ENCODE measurements at places on chromosomes 16 and 17. TPM values are rescaled to one million over a fixed set of nuclear protein-coding genes. Genes with fewer than 3 reads are reported as not detected.

The FBXW10B gene
- 3.6 TPM for total RNA-seq

DNA sequence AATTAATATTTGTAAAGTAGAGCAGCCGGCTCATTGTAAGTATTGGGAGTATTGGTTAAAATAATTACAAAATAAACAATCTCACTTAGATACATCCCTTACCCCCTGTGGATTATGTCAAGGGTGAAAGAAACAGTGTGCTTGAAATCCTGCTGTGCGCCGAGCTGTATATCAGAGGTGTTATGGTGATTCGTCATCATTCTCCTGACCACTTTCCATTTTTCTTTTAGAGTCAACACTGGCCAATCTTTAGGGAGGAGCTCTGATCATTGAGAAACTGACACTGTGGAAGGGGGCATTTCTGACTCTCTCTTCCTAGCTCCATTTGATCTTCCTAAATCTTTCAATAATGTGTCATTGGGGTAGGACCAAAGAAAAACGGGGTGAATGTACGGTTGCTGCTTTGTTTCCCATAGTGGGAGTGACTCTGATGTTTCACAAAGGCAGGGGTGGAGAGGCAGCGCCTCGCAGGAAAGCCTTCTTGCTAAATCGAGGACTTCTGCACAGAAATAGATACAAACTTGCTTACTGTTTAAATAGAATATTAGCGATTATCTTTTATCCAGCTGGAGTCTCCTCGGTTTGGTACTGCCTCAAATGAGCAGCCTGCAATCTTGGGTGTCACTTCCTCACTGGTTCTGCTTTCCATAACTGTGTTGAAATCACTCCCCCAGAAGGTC is 123.4 kb downstream of the PRKCB start:
- no peak for DNase-seq

The HOXB13 gene
- total RNA-seq, result not detected

GRCh38 chr16:87845807-87846619 is 23.3 kb downstream of the SLC7A5 start:
- no peak for DNase-seq

Data from skin of body (tissue), 3 donors.